ENCODE measurements at places on chromosomes 3 and 15.

GRCh38 chr15:62991698-62992097, 50.8 kb upstream of the TPM1 start:
- DNase-seq, result no peak

DNA sequence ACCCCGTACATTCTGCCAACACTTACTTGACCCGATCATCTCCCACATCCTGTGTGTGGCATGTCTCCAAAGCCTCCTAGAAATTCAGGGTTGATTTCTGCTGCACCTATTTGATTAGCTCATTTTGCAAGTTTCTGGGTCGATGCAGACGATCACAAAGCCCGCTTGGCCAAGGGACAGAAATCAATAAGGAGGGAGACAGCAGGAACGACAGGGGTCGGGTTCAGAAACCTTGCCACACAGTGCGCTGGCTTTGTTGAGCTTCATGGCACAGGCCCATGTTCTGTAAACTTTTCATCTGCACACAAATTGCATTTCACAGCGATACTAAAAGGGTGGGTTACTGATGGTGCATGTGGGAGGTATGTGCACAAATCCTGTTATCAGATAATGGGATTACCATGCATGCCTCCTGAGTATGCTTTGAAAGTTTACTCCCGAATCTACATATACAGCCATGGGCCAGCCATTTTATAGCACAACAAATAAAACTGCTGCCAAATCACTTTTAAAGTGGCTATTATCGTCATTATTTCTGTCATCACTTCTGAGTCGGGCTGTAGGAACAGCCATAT, 95.9 kb upstream of the ATP11B start:
- no peak for DNase-seq

DNA sequence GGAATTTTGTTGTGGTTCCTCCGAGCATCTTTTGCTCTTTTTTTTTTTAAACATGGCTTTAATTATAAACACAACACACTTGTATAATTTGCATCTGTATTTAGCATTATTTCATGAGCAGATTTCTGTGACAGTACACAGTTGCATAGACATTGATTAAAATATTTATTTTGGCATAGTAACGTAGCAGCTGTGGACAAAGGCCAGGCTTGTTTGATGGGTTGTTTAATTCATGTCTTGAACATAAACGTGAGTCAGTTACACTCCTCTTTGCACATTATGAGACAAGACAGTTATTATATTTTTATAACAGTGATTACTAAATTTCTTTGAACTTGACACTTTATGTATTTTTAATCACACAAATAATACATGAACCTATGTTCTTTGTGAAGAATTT, 182.5 kb downstream of the CACNA2D3 start:
- DNase-seq, result no peak

GRCh38 chr15:38564557-38565286, at the start of gene RASGRP1:
RASGRP1 (minus strand) TSS chr15:38564814; CDS start chr15:38564628, 186 bp downstream.
- peak; percentile 90 for DNase-seq

DNA sequence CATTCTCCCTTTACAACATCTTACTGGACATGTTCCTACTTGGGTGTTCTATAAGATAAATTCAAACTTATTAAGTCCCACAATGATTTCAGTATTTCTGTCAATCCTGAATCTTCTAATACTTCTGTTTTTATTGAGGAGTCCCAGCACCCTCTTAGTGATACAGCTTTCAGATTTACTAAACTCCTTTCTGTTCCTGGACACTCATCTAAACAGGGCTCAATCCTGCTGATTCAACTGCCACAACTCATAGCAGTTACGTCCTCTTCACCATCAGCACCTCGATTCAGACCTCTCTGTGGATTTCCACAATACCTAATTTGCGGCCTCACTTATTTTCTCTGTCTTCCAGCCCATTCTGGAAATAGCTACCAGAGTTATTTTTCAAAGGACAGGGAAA, 101.6 kb downstream of the KCNMB2 start:
- DNase-seq, result no peak

DNA sequence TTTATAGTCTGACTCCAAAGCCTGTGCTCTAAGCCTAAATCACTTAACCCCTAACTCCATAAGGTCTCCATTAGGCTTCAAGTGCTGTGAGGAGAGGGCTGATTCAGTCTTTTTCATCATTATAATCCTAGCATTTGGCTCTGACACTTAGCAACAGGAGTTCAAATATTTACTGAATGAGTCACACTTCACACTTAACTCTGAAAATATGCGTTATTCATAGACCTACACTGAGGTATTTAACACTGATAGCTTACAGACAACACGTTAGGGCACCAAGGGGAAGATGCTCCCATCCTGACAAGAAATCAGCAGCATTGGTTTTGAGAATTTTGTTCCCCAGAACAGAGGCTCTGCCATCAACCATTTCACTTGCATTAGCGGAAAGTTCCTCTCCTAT, 53.5 kb downstream of the MSL2 start:
- DNase-seq, result no peak

- no peak for DNase-seq
Measured at GRCh38 chr15:95770196-95770595, 560.3 kb upstream of the NR2F2 start.

DNA sequence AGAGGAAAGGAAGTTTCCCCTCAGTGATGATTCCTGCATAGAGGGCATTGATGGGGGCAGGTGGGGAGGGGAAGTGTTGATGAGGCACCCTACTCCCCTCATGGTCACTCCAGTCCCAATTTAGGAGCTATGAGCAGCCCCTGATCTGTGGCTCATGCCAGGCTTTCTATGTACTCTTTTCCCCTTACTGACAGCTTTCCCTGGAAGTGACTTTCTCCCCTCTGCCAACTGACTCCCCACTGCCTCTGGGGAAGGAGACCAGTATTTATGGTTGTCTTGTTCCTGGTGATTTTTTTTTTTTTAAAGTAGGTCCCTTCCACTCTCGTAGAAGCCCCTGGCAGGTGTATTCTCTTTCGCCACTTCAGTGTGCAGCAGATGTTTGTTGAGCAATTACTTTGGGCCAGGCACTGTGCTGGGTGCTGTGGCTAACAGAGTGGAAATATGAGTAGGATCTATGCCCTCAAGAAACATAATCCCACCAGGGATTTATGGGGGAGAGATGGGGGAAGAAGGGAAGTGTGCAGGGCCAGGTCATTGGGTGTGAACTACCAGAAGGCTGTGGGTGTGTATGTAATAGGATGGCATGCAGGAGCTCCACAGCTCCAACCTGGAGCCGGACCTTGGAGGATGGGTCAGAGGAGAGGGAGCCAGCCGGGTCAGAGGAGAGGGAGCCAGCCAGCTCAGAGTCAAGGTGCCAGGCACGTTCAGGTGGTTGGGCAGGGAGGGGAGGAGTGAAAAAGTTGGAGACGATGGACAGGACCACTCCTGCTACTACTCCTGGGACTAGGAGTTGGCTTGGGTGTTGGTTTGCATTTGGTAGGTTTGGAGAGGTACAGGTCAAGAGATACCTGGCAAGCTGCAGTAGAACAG, 3.5 kb downstream of the SMAD6 start:
- DNase-seq, result no peak

DNA sequence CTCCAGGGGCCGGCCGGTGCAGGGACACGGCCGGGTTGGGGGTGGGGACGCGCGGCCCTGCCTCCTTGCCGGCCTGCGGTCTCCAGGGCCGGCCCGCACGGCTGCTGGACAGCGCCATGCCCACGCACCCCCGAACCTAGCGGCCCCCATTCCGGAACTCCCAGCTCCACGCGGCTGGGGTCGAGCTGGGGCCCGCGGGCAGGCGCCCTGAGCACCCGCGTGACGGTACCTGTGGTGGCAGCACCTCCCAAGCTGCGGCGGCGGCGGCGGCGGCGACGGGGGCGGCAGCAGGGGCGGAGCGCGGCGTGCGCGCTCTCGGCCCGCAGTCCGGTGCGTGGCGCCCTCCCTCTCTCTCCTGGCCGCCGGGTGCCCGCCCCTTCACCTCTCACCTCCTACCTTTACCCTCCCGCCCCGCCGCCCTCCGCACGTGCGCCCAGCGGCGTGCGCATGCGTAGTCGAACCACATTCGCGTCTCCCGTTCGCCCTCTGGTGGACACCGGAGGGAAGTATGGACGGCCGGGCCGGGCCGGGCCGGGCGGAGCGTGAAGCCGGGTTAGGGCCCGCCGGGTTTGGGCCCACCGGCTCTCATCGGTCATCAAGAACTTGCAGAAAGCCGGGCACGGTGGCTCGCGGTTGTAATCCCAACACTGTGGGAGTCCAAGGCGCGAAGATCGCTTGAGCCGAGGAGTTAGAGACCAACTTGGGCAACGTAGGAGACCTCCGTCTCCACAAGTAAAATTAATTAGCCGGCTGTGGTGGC, at the start of gene SCAP:
Gene SCAP, minus strand, starts transcription at position 372 of the 760 bp plus-strand sequence. CDS start 32,948 bp downstream, outside the sequence.
- DNase-seq, result peak; percentile 95

DNA sequence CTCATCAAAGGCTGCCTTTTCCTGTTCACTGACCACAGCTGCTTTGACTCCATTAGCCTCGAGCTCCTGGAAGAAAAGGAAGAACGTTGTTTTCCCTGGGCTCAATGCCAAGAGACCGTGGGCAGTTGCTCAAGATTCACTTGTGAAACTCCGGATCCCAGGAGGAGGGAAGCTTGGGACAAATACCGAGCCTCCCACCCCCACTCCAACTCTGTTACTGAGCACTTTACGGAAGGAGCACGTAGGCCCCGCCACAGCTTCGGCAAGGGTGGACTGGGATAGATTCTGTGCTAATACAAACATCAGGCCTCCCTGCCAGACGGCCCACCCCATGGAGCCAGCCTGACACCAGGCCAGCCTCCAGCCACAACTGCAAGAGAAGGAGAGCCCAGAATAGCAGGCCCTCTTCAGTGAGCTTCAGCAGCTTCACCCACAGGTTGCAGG, 10.8 kb upstream of the FANCD2 start:
- DNase-seq, result no peak

- no peak for DNase-seq
Measured at GRCh38 chr3:122057671-122058070, 2.5 kb downstream of the CD86 start.

DNA sequence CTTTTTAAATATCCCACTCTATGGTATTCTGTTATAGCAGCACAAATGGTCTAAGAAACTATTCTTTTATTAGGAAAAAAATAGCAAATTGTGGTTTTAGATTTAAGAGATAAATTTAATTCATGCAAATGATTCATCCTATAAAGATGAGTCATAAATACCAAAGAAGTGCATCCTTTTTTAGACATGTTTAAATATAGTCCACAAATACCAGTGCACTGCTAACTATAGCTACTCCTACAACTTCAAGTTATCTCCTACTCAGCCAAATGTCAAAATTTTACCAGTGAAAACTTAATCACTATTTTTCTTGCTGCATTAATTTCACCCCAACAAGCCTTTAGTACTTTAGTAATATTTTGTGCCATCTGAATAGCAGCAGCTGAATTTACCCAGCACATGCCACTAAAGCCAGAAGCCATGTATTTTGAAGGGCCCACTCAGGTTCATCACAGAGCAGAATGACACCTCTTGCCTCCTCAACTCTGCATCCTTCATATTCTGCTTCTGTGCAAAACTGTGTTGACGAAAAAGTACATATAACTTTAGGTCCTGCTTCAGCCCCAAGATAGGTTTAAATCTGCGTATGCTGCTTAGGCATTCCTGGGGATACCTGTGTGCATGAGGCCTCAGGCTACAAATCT, 24.9 kb downstream of the CX3CR1 start:
- no peak for DNase-seq

DNA sequence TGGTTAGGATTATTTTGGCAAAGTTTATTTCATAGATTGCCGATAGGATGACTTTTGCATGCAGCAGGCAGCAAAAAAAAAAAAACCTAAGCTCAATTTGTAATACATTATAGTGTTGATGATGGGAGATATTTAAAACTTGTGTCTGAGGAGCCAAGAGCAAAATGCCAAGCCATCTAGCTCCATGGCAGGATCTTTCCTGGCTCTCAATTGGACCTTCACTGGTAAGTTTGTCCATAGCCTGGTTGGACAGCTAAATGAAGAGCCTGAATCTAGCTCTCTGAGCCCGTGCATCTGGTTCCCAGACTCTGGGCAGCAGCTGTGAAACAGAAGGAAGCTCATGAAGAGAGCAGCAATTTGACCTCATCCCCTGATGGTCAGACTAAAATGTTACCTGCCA, 17.5 kb downstream of the STAC start:
- no peak for DNase-seq

DNA sequence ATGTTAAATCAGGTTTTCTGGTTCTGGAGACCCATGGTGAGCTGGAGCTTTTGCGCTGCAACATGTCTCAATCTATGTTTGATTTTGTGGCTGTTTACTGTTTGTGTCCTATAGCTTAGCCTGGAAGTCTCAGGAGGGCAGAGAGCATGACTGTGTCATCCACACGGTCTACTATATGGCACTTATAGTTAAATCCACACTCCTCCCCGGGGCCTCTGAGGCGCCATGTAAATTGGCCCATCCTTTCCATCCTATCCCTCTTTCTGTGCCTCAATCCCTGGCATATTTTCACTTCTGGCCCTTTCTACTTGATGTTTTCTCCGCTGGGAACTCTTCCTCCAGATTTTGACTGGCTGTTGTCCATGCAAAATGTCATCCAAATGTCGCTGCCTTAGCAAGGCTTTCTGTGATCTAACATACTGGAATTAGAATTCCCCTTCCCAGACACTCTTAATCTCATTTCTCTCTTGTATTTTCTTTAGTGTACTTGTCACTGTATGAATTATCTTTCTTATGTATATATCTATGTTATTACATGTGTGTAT, 560.8 kb upstream of the RGMA start:
- DNase-seq, result no peak

- DNase-seq, result no peak
Measured at GRCh38 chr3:154060238-154061000, 60.8 kb upstream of the ARHGEF26 start.

DNA sequence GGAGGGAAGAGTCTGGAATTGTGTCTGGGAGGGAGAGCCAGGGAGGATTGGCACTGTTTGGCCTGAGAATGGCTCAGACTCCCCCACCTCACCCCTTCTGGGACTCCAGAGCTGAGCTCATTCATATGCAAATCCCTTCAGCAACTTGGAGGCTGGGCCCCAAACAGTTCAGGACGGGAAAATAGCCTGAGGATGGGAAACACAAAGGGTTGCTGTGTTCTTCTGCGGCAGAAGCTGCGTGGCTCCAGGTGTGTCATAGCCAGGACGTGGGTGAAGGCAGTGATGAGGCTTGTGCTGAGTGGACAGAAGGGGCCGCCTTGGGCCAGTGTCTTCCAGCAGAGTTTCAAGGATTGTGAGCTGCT, 16.6 kb downstream of the MASP1 start:
- no peak for DNase-seq

- no peak for DNase-seq
Measured at GRCh38 chr3:112709911-112710310, 69.0 kb upstream of the CCDC80 start.

DNA sequence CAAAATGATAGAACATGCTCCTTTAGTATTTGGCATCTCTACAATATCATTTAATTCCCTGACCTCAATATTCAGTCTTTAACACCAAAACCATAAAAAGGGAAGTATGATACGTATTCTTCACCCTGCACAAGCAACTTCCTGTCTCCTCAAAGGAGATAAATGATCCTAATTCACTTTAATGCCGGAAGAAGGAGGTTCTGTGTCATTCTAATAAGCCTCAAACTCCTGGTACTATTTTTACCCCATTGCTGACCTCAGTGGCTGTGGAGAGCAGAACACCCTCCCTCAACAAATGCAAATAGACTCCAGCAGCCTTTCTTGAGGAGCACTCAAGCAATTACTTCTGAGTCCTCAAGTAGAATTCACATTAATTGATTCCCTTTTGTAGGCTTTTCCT, 173.3 kb downstream of the TMEM108 start:
- no peak for DNase-seq

- DNase-seq, result no peak
Measured at GRCh38 chr3:24390169-24391130, 104.2 kb downstream of the THRB start.

GRCh38 chr3:156417559-156418132, 137.3 kb downstream of the SSR3 start:
- no peak for DNase-seq

Data from CD4-positive, alpha-beta T cell treated with Interleukin-21 for 1 hour (primary cell).